ENCODE measurements at places on chromosomes 2 and 18. TPM values are rescaled to one million over a fixed set of nuclear protein-coding genes. Genes with fewer than 3 reads are reported as not detected.

IL18RAP gene
- total RNA-seq: 4.1 TPM

DSG2 gene
- total RNA-seq: 2.2 TPM

GRCh38 chr18:23332356-23332755, 120.7 kb upstream of the RIOK3 start:
- DNase-seq: no peak

DSEL gene
- 11.6 TPM for total RNA-seq

ALS2 gene
- 21.9 TPM for total RNA-seq

HNRNPA3 gene
- 166 TPM for total RNA-seq

DNA sequence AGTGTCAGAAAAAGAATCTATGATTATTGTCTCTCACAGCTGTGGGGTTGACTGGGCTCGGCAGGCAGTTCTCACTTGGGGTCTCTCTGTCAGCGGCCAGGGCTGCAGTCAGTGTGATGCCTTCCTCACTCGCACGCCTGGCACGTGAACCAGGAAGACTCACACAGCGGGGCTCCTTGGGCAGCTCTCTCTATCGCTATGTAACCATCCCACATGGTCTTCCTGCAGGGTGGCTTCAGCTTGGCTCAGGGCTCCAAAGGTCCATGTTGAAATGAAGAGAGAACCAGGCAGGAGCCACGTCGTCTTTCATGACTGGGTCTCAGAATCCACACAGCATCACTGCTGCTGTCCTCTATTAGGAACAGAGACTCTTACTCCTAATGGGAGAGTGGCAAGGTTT, 30.6 kb upstream of the SLC1A4 start:
- no peak for DNase-seq

DNA sequence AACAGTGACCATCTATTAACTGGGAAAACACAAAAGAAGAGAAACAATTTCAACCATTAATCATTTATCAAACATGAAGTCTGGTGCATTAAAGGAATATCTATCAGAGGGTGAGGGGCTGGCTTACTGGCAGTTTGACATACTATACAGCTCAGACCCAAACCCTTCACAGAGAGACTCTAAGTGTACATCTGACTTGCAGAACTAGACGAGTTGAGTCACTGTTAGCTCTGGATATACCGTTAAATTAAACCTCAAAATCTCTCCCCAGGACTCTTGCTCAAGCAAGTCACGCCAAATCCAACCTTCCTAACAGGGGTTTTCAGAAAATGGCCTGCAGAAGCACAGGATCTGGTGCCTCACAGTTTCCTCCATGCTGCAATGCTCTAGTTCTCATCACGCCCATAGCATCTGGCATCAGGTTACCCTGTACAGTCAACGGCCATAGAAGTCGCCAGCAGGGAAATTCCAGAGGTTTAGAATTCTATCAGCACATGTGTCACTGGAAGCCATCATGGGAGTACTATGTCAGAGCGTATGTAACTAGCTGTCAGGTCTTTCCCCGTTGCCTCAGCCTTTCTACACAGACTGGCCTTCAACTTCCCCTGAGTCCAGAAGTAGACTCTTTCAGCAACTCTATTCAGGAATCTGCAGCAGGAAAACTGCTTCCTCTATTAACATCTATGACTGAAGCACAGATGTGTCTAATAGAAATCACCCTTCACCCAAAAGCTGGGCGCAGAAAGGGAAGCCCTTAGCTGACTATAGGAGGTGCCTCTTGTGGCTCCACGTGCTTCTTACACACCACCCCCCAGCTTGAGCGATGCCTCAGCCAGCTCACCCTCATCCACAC, 9.3 kb downstream of the TGOLN2 start:
- DNase-seq: no peak

All from posterior vena cava (tissue), 2 donors.